ENCODE measurements at places on chromosomes 5 and 9.

- no peak for DNase-seq
Observed at GRCh38 chr5:144778561-144778960, 607.9 kb downstream of the KCTD16 start.

DNA sequence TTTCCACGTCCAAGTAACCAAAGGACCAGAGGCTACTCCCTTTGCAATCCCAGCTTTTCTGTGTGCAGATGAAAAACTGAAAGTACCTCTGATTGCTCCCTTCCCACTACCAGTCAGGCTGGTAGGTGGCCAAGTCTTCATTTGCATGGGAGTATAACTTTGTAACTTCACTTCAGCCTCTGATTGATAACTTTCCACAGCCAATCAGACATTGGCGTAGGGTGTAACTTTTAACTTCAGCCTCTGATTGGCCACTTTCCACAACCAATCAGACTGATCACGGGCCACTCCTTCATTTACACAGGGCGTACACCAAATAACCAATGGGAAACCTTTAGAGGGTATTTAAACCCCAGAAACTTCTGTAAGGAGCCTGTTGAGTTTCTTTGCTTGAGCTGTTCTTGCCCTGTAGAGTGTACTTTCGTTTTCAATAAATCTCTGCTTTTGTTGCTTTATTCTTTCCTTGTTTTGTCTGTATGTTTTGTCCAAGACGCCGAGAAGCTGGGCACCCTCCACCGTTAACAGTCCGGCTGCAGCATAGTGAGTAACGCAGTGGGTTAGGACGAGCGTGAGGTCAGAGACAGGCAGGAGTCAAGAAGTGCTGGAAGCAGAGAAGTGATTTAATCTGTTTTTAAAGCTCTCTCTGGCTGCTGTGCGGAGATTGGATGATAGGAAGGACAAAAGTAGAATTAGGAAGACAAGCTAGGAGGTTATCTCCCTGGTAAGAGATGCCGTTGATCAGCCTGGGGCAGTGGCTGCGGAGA lies 3.5 kb upstream of the EXOSC2 start:
- no peak for DNase-seq

DNA sequence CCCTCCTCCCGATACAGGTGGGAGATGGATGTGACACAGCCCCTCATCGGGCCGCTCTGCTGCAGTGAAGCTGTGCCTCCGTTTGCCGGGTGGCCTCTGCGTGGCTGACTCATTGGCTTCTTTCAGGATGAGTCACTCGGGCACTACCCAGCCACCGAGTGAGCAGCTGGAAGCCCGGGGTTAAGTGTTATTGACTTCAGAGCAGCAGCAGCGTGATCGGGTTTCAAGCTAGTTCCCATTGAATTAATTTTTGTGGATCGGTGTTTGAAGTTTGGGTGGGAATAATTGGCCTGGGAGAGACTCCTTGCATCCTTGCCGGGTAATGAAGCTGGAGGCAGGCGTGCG lies 266.4 kb upstream of the IRX4 start:
- no peak for DNase-seq

DNA sequence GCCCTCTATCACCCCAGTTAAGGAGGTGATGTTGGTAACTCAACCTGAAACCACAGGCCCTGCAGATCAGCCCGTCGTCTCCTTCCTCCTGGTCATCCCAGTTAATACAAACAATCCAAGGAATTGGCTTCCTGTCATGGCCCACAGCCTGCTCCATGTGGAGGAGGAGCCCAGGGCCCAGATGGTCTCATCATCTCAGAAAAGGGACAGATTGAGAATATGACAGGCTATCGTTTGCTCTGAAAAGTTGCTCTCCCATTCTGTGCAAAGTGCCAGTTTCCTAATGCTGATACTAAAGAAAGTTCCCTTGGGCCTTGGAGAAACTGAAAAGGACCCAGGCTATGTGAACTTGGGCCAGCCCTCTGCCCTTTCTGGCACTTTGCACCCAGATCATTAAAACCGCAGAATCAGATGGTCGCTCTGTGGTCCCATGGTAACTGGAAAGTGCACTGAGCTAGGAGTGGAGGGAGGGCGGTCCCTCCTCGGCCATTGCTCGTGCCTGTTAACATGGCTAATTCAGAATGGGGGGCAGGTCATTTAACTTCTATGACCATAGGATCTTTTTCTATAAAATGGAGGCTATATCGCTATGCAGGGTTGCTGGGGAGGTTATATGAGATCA lies 675 bp upstream of the SPAAR start:
- DNase-seq: no peak

DNA sequence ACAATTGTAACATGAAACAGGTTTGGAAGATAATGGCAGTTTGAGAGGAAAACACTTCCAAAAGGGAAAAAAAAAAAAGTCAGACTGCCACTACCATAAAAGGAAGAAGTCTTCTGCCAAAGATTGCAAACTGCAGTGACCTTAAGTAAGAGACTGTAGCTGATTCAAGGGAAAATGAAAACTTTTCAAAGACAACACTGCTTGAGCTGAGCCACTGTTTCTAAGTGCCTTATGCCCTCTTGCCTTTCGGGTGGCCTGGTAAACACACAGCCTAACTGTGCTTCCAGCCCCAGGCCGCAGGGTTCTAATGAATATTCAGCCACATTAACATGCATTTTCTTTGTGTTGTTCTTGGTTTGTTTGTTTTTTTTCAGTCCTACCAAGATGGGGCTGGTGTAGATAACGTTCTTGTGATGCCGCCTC lies 354.6 kb downstream of the BNC2 start:
- DNase-seq: peak; percentile 14

DNA sequence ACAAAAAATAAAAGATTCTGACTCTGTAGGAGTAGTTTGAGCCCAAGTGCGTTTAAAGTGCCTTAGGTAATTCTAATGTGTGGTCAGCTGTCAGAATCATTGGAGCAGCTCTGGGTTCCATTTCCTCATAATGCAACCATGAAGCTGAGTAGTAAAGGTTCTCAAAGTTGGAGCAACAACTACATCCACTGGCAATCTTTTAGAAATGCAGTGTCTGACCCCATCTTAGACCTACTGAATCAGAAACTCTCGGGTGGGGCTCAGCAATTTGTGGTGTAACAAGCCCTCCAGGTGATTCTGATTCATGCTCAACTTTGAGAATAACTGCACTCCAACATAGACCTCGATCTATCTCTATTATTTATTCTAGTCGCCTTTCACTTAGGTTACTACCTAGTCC lies 7.6 kb upstream of the ALDH1A1 start:
- DNase-seq: peak; percentile 64

- DNase-seq: peak; percentile 71
Observed at GRCh38 chr5:10913841-10914240, 152.8 kb upstream of the DAP start.

GRCh38 chr9:76349865-76350264 lies 44.4 kb downstream of the RFK start:
- DNase-seq: no peak

Data from suppressor macrophage (primary cell).